Activated T-cell treated with anti-CD3 and anti-CD28 coated beads for 24 hours (primary cell): ENCODE measurements at places on chromosomes 1 and 21.

- DNase-seq: no peak
Measured at GRCh38 chr1:184462990-184463389, 76.2 kb downstream of the C1orf21 start.

- no peak for DNase-seq
Measured at GRCh38 chr1:175089136-175089718, 21.6 kb downstream of the TNN start.

- no peak for DNase-seq
Measured at GRCh38 chr1:110604586-110605148, 1.5 kb downstream of the KCNA2 start.

GRCh38 chr1:25899792-25900191 is 6.4 kb downstream of the STMN1 start:
- no peak for DNase-seq

DNA sequence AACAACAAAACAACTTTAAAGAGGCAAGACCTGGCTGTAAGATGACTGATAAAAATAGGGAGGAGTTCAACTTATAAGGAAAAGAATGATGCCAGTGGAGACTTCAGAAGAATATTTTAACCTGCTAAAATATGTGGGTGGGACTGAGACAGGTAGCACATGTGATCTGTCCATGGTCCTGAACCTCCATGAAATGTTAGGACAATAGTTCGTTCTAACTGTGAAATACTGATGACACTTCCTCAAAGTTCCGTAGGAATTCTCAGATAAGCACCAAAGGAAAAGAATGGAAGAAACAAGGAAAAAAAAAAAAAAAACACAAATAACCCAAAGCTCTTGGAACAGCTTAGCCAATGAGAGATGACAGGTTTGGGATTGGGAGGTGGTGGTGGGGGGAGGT is 44.7 kb downstream of the CDC42BPA start:
- DNase-seq: no peak

DNA sequence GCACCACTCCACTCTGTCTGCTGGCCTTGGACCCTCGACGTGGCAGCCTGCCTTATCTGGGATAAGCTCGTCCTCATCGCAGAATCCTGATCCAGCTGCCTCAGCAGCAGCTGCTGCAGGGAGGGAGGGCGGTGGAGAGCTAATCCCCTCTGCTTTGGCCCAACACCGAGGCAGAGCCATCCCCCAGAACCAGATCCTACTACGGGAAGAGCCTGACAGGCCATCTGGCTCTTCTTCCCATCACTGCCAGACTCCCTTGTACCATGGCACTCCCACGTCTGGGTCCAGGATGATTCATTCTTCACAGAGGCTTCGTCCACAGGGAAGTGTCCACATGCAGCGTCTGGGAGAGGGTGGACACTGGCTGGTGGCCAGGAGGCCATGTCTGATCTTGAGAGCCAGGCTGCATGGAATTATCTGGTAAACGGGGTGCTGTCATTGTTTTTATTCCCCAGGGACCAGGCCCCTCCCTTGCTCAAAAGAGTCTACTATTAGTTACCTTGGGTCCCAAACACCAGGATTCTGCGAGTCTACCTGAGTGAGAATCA is 14.6 kb upstream of the PKP1 start:
- no peak for DNase-seq

DNA sequence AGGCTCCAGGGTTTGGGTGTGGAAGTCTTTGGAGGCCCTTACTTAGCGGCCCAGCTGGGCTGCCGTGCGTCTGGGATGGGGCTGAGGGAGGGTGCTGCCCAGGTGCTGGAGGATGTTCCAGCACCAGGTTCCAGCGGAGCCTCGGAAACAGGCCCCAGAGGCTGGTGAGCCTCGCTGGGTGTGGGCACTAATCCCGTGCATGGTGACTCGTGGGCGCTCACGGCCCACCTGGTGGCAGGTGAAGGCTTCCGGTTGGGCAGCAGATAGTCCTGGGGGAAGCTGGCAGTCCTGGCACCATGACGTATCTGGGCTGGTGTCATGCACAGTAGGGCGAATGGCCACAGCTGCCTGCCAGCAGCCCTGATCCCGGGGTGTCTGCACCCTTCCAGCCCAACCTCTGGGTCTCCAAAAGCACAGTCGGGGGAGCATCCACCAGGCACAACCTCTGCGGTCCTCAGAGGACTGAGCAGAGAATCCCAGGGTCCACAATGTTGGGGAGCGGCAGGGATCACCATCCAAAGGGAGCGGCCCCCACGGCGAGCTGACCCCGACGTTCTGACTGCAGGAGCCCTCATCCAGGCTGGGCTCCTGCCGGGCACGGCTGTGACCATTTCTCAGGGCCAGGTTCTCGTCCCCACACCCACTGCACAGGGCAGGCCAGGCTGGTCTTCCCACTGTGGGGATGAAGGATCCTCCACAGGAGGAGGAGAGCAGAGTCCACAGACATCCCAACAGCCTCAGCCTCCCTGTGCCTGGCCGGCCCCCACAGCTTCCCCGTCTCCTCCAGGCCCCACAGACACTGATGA is 25.3 kb downstream of the FTCD start:
- DNase-seq: no peak

DNA sequence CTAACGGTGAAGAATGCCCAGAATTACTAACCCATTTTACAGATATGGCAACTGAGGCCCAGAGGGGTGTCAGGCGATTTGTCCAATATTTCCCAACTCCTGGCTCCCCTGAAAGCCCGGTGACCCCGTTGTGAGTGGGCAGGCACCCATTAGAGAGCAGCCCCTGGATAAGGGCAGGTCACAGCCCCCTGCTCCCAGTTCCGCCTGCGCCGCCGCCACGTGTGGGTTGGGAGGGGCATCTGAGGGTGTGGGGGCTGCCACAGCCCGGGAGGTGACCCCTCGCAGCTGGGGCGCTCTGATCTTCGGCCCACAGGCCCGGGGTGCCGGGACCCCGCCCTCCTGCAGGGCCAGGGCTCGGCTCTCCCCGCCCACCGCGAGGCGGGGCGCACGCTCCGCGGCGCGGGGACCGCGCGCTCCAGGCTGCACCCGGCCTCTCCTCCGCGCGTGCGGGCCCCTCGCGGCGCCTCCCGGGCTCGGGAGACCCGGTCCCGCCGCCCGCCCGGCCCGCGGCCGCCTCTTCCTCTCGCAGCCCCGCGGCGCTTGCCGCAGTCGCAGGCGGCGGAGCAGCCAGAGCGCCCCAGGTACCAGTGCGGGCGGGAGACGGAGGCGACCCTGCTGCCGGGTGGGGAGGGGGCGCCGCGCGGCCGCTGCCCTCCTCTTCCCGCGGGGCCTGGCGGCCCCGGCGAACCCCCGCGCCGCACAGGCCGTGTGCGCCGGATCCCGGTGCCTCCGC is at the start of gene HTR6:
Gene HTR6 (plus strand): TSS at position 423 of the 733 bp plus-strand sequence. CDS start 879 bp downstream, outside the sequence.
- no peak for DNase-seq

GRCh38 chr21:31075848-31076247 is 37.6 kb upstream of the KRTAP19-8 start:
- no peak for DNase-seq

GRCh38 chr1:170624146-170624545 is 39.8 kb upstream of the PRRX1 start:
- DNase-seq: no peak

DNA sequence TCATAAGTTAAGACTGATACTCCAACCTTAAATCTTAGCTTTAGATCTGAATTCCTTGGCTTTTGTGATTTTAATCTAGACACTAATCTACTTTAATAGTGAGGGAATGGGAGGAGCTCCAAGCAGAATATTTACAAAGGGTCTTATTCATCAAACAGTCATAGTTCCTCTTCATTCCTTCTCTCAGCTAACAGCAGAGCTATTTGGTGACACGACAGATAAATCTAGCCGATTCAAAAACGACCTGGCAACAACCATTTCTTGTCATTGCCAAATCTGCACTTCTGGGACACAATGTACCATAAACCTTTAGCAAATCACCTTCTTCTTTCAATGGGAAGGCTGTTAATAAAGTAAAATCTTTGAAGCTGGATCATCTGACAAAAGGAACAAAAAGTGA is 52.8 kb upstream of the FOXD3 start:
- no peak for DNase-seq

GRCh38 chr1:29641921-29642320 is 405.6 kb downstream of the PTPRU start:
- DNase-seq: no peak

DNA sequence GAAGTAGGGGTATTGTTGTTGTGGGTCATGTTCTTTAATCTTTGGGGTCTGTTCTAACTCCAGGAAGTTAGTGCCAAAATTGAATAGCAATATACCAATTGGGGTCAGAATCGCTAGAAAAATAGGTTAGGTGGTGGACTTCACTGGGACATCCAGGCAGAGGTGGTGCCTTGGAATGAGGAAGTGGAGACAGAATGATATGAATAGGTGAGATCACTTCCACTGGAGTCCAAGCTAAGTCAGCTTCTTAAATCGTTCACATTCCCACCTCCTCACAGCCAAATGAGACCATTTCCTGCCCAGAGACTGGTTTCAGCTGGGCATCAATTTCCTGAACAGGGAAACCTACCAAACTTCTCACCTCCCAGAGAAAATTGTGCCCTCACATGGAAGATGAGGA is 137.8 kb upstream of the RAB4A start:
- DNase-seq: no peak

DNA sequence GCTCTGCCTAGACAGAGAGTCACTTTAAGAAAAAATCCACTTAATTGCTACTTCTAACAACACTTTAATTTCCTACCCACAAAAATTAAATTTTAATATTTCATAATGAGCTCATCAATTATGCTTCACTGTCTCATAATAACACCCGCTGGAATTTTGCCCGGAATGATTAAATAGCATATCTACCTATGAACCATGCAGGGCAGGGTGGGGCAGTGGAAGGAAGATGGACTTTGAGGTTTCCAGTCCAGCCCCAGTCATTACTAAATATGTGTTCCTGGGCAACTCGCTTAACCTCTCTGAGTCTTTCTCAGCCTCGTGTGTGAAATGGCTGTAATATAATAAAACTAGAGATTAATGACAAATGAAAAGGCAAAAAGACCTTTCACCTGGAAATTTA is 32.8 kb upstream of the SLC45A1 start:
- DNase-seq: no peak

GRCh38 chr1:112956544-112957132 is 642 bp upstream of the SLC16A1 start:
- no peak for DNase-seq

DNA sequence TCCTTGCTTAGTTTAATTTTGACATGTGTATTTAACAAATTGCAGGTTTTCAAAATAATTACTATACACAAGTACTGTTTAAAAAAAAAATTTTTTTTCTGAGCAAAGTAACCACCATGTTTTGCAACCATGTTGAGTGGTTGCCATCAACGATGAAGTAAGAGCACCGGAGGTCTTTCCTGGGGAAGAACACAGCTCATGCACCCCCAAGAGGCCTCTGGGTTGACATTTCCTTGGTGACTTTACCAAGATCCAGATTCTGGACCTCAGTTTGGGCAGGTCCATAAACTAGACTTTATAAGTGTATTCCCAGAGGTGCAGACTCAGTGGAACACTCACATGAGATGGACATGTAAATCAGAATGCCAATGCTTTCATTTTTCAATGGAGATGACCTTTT is 36.8 kb upstream of the RALGPS2 start:
- DNase-seq: no peak

- DNase-seq: no peak
Measured at GRCh38 chr1:198099755-198100154, 57.0 kb upstream of the NEK7 start.

- DNase-seq: no peak
Measured at GRCh38 chr1:17618558-17619247, 79.2 kb downstream of the ARHGEF10L start.

DNA sequence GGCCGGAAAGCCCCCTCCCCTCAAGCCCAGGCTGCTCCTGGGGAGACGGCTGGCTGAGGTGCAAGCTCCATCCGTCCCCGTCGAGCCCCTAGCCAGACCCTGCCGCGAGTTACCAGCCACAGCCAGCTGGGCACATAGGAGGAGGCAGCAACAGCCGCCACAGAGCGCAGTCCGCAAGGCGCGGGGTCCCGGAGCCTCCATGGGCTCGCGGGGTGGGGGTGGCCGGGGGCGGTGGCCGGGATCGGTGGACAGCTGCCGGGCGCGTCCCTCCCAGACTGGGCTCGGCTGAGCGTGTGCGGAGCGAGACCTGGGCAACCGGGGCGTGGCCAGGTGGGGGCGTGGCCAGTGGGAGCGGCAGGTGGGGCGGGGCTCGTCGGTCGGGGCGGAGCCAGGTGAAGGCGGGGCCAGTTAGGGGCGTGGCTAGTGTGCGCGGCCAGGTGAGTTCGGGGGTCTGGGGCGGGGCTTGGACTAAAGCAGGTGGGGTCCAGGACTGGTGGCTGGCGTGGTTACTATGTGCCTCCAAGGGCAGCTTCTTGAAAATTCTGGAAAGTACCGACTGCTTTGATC is at the start of gene CD164L2:
Gene CD164L2 (minus strand): TSS at position 295 of the 567 bp plus-strand sequence. CDS start 94 bp downstream, at position 201.
- DNase-seq: no peak
